ENCODE measurements at places on chromosomes 3 and 15. TPM values are rescaled to one million over a fixed set of nuclear protein-coding genes. Genes with fewer than 3 reads are reported as not detected.

PLCL2 gene
- 4.8 TPM for total RNA-seq

TMEM266 gene
- 0.17 TPM for total RNA-seq

CHRNA7 gene
- total RNA-seq, result 5.2 TPM

PARP15 gene
- not detected for total RNA-seq

RTP3 gene
- not detected for total RNA-seq

CACNA2D3 gene
- total RNA-seq, result not detected

SLCO2A1 gene
- total RNA-seq, result 0.19 TPM

PTPRG gene
- total RNA-seq, result 2.2 TPM

PRR23E gene
- total RNA-seq, result not detected

CATSPER2 gene
- total RNA-seq, result 0.66 TPM

CFAP20DC gene
- 2.5 TPM for total RNA-seq

CDHR4 gene
- 0.21 TPM for total RNA-seq

ISL2 gene
- total RNA-seq, result 3.8 TPM
